ENCODE measurements at places on chromosomes 11 and 22. TPM values are rescaled to one million over a fixed set of nuclear protein-coding genes. Genes with fewer than 3 reads are reported as not detected.

SAMM50 gene
- 25.9 TPM for total RNA-seq

- DNase-seq, result no peak
Observed at GRCh38 chr22:22094921-22095320, 112.3 kb upstream of the TOP3B start.

DNA sequence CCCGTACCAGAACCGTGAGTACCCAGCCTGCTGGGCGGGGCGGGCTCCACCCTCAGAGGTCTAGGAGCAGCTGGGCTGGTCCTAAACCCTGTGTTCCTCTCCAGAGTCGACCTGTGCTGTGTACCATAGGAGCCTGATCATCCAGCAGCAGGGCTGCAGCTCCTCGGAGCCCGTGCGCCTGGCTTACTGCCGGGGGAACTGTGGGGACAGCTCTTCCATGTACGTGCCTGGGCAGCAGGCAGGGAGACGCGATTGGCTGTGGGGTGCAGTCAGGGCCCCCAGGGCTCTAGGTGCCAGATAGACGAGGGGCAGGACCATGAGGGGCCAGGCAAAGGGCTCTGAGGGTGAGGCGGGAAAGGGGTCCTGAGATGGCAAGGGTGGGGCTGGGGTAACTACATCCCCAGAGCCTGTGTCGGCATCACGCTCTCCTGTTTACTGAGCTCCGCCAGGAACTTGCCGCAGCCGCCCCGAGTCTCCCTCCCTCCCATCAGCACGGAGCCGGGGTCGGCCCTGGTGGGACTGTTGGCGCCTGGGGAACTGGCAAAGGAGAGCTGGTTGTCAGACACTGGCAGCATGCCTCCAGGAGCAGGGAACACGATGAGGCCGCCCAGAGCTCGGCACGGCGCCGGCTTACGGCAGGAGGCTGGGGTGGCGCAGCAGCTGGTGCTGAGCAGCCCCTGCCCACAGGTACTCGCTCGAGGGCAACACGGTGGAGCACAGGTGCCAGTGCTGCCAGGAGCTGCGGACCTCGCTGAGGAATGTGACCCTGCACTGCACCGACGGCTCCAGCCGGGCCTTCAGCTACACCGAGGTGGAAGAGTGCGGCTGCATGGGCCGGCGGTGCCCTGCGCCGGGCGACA, 22.9 kb upstream of the MUC5B start:
- DNase-seq, result no peak

OR52I1 gene
- not detected for total RNA-seq

DNA sequence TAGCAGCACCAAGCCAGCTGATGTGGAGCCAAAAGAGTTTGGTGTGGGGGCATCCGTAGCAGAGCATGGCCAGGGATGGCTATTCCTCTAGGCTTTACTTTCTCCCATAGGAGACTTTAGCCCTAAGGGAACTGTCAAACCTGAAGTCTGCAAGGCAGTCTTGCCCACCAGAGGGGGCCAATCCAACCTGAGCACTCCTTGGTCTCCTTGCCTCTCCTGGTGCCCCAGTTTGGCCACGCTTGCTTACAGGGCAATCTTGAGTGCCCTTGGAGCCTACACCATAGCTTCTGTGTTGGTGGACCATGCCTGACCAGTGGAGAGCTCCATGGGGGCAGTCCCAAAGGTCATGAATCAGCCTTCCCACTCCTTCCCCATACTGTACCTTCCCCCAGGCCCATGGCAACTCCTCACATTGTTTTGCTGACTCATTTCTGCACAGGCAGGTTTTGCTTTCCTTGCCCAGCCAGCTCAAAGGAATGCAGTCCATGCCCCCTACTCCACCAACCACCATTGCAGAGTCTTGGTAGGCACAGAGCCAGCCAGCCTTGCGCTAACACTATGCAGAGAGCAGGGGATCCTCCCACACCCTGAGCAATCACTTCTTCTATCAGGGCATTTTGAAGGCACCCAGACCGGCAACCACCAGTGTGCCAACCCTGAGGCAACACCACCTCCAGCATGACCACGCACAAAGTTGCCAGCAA, 1421.2 kb upstream of the RAG2 start:
- no peak for DNase-seq

DNA sequence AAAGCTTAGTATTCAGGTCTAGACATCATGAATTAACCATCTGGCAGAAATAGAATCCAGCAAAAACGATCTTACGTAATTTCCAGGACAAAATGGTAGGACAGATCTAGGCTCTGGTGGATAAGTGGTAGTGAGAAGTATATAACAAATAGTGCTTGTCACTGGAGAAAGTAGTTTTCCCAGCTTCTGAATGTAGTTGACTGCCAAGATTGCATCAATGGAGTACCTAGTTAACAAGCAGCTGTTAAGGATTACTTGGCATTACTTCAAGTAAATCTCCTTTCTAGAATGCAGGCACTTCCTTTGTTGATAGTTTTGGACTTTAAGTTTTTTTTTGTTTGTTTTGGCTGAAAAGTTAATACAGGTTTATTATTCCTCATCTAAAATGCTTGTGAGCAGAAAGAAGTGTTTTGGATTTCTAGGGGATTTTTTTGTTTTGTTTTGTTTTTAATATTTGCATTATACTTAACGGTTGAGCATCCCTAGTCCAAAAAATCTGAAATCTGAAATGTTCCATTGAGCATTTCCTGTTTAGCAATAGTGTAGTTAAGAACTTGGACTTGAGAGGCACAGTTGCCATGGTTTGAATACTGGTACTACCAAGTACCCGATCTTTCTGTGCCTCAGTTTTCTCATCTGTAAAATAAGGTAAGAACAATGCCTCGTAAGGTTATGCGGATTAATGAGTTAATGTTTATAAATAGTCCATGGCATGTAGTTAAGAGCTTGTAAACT, 20.3 kb downstream of the FAM118B start:
- DNase-seq, result no peak

CHKB gene
- 214 TPM for total RNA-seq

DNA sequence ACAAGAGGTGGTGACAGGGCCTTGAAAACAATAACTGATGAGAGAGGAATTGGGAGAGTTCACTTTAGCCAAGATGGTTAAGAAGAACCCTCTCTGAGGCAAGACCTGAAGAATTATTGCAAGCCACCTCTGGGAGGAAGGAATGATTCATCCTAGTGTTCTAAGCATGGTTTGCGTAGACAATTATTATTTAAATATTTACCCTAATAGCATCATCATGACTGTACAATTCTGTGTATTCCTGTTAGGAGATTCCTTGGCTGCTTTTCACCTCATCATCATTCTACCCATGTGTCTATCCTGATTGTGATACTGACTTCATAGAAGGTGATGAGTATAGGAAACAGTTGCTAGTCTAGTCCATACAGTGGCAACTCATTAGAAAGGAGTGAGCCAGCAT, 264.4 kb downstream of the DDX10 start:
- no peak for DNase-seq

- no peak for DNase-seq
Observed at GRCh38 chr22:23251445-23252093, 71.3 kb downstream of the BCR start.

GRCh38 chr11:134464196-134464595, 52.2 kb upstream of the B3GAT1 start:
- no peak for DNase-seq

- DNase-seq, result no peak
Observed at GRCh38 chr22:48941903-48942575, 885.6 kb downstream of the BRD1 start.

ASPHD2 gene
- 2.7 TPM for total RNA-seq

RCOR2 gene
- total RNA-seq, result not detected

DNA sequence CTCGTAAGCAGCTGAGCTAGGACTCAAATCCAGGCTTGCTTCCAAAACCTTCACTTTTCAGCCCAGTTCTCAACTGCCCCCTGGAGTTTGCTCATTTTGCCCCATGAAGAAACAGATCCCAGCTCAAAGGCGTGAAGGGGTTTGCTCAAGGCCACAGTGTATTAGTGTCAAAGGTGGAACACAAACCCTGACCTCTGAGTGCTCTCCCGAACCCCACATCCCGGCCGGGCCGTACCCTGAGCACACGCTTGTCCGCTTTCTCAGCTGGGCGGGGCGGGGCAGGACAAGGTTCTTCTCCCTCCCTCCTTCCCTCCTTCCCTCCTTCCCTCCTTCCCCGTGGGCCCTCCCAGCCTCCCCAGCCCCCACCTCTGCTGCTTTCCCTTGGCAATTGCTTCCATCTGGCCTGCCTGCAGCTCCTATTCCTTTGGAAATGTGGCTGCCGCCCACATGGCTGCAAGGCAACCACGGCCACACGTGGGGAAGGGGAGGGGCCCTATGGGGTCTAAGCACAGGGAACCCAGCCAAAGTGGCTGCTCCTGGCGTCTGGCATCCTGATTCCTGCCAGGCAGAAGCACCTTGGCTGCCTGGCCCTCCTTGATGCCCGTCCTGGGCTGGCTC, 4.1 kb downstream of the ST3GAL4 start:
- no peak for DNase-seq

- DNase-seq, result no peak
Observed at GRCh38 chr11:11960687-11961086, 47.7 kb downstream of the DKK3 start.

DNA sequence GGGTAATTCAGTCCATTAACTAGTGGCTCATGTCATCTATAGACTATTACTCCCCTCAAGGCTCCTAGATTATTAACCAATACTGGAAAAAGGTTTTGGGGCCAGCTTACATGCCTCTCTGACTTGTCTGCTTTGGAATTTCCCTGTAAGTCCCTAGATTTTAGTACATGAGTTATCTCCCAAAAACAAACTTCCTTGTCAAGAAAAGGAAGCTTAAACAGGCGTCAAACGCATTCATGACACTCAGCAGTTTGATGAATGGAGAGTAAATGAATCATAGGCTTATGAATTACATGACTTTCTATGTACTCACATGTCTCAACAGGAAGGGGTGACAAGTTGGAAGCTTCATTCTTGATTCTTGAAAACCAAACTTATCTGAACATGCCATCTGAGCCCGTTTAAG, 70.8 kb downstream of the BLID start:
- DNase-seq, result no peak

PGA5 gene
- total RNA-seq, result not detected

- peak; percentile 41 for DNase-seq
Observed at GRCh38 chr11:68099474-68100405, 21.4 kb downstream of the CHKA start.

- no peak for DNase-seq
Observed at GRCh38 chr11:36507824-36508489, 2.1 kb downstream of the TRAF6 start.

FGF19 gene
- not detected for total RNA-seq

GRCh38 chr22:26931471-26931870, 274.1 kb downstream of the MIAT start:
- DNase-seq, result no peak

DNA sequence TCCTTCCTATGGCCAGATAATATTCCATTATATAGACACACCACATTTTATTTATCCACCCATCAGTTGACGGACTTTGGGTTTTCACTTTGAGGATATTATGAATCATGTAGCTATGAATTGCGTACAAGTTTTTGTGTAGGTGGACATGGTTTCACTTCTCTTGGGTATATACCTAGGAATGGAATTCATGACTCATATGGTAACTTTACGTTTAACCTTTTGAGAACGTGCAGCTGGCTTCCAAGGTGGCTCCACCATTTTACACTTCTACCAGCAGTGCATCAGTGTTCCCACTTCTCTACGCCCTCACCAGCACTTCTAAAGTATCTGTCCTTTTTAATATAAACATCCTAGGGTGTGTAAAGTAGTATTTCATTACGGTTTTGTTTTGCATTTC, 112.0 kb downstream of the PLEKHA7 start:
- DNase-seq, result no peak

MMP11 gene
- 2.0 TPM for total RNA-seq

CBLIF gene
- total RNA-seq, result not detected

WNT7B gene
- total RNA-seq, result not detected

- DNase-seq, result no peak
Observed at GRCh38 chr22:48708558-48709245, 1119.0 kb downstream of the BRD1 start.

DNA sequence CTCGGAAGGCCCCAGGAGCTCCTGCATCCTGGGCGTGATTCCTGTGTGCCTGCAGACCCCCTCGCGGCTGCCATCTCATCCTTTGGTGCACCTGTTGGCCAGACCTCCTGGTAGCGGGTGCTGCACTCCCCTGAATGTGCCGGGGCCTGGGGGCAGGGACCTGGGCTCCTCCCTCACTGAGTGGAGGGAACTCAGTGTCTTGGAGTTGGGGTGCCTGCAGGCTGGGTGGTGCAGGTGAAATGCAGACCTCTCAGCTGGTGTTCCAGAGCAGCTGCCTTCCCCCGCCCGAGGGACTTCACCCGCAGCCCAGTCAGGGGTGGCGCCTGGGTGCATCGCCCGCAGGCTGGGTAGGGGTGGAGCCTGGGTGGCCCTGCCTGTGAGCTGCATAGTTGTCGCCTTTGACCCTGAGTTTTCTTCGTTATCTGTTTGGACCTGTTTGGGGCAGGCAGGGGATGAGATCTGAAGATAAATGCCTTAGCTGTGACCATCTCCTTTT, 31.4 kb downstream of the LRP5 start:
- DNase-seq, result no peak

OR8G1 gene
- not detected for total RNA-seq

DNA sequence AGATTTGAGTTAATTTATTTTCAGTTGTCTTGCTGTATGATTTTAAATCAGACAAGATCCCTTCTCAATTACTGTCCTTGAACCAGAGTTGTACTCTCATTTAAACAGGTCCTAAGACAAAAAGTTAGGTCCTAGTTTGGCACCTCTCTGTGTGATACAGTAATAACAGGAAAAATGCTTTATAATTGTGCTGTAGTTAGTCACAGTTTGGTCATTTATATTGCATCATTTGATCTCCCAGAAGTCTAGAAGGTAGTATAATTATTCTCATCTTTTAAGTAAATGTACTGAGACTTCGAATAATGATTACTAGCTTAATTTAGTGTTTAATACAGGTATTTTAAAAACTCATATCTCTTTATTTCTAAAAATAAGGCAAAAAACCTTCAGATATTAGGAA, 18.1 kb upstream of the LUZP2 start:
- DNase-seq, result no peak

DNA sequence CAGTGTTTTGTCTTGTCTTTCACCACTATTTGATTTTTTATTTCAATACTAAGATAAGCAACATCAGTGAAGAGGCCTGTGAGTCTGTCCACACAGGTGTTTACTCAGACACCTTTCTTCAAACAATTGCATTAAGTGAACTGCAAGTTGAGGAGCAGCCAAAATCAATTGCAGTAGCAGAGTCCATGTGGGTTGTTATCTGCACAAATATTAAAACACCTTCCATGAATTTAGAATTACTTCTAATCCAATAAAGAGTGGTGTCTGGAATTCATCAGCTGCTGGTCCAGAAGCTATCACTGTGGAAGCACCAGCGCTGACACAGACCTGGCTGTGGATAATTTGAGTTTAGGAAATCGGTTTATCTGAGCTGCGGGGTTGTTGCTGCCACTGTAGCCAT, 83.5 kb upstream of the FAT3 start:
- DNase-seq, result no peak
